Thoracic aorta (tissue), 2 donors: ENCODE measurements at places on chromosomes 3 and 15. TPM values are rescaled to one million over a fixed set of nuclear protein-coding genes. Genes with fewer than 3 reads are reported as not detected.

DNA sequence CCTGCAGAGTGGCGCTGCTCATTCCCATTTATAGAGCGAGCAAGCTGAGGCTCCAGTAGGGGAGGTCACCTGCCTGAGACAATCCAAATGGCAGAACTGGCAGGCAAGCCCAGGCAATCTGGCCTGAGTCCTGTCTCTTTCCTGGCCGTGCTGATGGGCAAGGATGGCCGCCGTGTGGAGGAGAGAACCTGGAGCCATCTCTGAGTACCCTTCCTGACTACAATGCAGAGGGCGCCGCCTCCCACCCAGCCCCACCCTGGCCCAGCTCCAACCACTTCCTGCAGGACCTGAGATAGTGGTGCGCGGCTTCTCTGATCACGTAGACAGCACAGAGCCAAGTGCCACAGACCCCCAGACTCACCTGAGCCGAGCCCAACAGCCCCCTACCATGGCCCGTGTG, 7.0 kb downstream of the TLR9 start:
- no peak for DNase-seq

DNA sequence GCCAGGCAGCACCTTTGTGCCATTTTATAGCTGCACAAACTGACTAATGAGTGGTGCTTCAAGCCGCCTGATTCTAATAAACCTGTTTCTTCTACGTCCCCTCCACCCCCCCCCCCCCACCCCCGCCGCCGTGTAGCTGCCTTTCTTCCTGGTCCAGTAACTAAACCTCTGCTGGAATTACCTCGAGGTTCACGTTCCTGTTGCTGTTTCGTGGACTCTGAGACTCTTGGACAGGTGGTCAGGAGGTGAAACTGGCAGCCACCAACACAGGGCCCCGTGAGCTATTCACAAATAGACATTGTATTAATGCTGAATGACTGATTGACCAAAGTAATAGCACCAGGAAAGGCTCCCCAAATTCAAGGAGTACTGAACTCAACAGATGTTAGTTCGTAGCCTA, 73.9 kb downstream of the TRIM69 start:
- no peak for DNase-seq

DNA sequence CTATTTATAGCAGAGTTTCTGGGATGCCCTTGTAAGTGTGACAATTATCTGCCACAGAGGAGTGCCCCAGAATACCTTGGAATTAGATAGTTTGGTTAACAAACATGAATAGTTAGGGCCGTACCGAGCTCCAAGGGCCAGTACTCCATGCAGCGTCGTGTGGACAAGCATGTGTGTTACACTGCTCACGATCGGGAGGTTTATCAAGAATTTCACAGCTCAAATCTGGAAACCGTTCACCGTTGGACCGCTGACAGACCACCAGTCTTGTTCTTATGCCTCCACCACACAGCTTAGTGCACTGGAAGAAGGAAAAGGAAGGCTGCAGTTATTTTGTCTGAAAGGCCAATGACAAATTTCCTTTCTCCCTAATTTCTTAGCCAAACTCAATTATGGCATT, 93.7 kb downstream of the ADAMTS9 start:
- DNase-seq: no peak

DNA sequence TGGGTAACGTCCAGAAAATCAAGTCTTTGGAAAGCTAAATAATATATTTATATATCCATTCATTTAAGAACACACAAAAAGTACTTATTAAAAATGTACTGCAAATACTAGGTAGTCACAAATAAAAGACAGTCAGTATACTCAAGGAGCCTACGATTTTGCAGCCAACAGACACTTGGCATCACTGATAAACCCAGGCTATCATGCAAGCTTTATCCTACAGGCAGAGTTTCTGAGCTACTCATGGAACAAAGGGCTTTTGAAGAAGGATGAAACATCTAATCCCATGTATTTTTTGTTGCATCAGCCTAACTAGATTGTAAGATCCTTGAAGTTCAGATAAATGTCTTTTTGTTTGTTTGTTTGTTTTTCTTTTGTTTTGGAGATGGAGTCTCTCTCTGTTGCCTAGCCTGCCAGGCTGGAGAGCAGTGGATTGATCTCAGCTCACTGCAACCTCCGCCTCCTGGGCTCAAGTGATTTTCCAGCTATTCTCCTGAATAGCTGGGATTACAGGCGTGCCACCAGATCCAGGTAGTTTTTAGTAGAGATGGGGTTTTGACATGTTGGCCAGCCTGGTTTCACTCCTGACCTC, 319.4 kb upstream of the MDFIC2 start:
- DNase-seq: no peak

DNA sequence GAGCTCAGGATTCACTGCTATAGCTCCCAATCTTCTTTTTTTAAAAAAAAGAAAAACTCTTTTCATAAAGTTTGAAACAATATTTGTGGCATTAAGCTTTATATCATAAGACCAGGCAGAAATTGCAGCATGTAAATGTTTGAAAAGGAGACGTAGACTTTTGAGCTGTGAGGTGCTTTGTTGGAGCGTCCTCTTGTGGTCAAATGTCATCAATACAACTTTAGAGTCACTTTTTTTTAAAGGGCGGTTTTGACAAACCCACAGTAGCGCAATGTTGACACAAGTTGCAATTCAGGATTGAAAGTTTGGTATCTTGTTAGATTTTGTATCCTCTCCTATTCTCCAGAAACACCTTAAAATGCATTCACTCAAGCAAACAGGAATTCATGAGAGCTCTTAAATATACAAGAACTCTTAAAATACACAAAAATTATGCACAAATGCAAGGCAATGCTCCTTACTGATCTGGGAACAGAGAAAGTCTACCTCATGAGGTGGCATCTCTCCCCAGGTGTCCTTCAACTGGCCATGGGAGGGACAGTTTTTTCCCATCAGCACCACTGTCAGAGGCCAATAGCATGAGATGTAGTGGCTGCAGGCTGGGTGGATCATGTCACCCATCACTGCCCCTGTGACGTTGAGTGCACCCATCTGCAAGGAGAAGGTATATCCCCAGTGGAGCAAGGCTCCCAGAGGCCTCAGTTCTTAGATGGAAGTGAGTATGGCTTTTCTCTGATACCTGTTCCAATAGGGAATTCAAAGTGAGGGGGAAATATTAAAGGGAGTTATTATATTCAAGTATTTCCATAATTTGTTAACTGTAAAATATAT, 70.7 kb downstream of the ANXA2 start:
- DNase-seq: no peak

DNA sequence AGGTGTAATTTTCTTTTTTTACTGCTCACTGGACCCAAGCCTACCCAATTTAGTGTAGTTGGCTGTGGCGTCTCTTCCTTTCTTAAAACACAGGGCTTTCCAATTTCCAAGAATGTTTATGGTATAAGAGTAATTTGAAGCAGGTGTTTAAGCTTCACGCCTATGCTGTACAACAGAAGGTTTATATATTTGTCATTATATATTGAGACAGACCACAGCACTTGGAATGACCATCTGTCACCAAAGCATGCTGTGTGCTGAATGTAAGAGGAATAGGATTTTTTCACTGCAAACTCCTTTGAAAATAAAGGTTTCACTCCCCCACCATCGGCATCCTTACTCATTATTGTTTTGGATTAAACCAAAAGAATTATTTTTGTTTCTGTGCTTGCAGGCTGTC, 325.7 kb downstream of the OTOL1 start:
- DNase-seq: no peak

- no peak for DNase-seq
Observed at GRCh38 chr15:86162172-86162591, 82.5 kb downstream of the AGBL1 start.

DNA sequence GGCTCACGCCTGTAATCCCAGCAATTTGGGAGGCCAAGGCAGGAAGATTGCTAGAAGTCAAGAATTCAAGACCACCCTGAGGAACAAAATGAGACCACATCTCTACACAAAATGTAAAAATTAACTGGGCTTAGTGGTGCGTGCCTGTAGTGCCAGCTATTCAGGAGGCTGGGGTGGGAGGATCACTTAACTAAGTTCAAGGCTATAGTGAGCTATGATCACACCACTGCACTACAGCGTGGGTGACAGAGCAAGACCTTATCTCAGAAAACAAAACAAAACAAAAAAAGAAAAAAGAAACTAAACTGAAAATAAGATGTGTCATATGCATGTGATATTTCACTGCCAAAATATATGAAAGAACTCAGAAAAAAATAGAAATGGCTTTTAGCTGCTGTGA, 243.3 kb upstream of the CCDC54 start:
- DNase-seq: no peak

- DNase-seq: no peak
Observed at GRCh38 chr3:184730924-184731323, 19.1 kb upstream of the MAGEF1 start.

- no peak for DNase-seq
Observed at GRCh38 chr15:63075984-63076713, 33.6 kb downstream of the TPM1 start.

GRCh38 chr15:67109141-67110034, 44.0 kb downstream of the SMAD3 start:
- no peak for DNase-seq

GRCh38 chr3:58025837-58026569, 17.8 kb downstream of the FLNB start:
- no peak for DNase-seq

- no peak for DNase-seq
Observed at GRCh38 chr3:148077318-148077923, 620.3 kb upstream of the AGTR1 start.

- no peak for DNase-seq
Observed at GRCh38 chr3:127153506-127153815, 39.5 kb upstream of the PRR23E start.

DNA sequence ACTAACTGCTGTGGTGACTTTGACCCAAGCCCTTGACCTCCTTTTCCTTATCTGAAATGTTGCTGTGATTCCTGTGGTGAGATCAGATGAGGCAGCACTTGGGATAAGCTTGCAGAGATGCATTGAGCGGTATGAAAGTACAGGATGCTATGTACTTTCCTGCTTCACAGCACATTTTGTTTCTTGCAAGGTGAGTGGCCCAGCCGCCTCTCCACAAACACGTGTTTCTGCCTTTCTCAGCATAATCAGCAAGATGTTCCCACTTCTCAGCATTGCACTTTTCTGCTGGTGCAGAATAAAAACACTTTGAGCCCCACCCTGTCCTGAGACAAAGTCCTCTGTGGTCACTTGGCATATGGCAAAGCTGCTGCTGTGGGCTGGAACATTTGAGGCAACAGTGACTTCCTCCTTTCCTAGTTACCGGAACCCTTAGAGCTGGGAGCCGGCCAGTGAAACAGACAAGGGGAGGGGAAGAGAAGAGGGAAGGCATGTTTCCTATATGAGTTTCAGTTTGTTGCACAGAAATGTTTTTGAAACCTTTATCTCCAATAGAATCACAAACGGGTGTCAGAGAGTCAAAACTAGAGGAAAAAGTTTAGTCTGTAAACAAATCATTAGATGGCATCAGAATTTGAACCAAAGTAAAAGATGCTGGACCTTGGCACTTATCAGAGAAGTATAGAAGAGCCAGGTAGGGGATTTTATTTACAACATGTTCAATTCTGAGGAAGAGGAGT, 5.0 kb downstream of the NUDT16 start:
- peak; percentile 13 for DNase-seq

DNA sequence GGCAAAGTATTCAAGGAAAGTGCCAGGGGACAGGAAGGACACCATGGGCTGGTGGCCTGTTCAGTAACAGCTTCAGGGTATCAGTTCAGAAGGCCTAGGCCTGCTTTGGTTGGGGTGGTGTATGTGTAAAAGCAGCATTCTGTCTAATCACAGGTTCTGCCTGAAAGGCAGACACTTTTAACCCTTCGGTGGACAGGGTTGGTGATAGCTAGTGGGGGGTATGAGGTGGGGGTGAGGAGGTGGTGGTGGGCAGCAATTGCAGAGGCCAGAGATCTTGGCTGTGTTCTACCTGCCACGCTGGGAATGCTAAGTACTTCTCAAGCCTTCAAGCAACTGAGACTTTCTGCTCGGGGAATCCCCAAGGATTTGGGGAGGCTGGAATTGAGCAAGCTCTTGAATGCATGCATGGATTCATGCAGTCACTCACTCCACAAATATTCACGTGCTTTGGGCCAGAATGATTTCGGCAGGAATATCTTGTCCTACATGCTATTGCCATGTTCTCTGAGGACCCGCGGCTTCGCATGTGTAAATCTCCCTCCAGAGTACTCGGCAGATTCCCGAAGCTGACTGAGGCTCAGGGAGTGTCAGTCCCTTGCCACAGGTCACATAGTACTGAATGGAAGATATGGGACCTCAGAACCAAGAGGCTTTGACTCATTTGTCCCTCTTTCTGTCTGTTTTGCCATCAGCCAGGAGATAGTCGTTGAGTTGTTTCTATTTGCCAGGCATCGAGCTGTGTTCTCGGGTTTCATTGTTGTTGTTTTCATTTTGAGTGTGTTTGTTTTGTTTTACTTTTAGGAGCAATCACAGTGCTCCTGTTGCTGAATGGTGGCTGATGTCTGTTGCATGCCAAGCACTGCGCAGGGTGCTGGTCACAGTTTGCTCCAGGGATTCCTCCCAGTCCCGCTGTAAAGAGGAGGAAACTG, 65.5 kb downstream of the SMAD3 start:
- DNase-seq: no peak

- no peak for DNase-seq
Observed at GRCh38 chr3:70097084-70097483, 97.6 kb downstream of the SAMMSON start.

- no peak for DNase-seq
Observed at GRCh38 chr3:22244761-22245521, 493.9 kb upstream of the ZNF385D start.

GRCh38 chr15:75843678-75844581, 683 bp downstream of the UBE2Q2 start:
- DNase-seq: no peak

- DNase-seq: no peak
Observed at GRCh38 chr3:159458010-159458409, 530.6 kb upstream of the IL12A start.

GRCh38 chr3:37907906-37908305, 46.2 kb downstream of the CTDSPL start:
- no peak for DNase-seq

DNA sequence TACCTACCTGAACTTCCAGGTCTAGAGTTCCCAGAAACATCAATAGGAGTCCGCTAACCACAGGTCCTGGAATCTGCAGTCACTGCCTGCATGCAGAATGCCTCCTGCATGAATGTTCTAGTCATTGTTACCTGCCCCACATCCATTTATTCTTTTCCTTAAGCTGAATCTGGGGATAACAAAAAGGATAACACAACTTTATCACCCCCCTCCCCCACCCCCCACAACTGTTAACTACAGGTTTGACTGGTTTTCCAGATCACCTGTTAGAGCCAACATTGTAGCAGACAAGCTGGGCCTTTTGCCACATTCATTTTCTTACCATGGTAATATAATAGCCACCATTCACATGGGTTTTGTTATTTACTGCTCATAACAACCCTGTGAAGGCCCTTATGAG, 4.6 kb upstream of the CTSH start:
- DNase-seq: no peak

Gene ACAN
- total RNA-seq: 23.2 TPM

Gene ROPN1
- total RNA-seq: not detected

Gene RGMA
- 22.1 TPM for total RNA-seq

Gene XPC
- 57.1 TPM for total RNA-seq
